ENCODE measurements at places on chromosomes 3 and 15.

- DNase-seq: peak; percentile 3
Observed at GRCh38 chr3:138297059-138297607, 32.5 kb downstream of the NME9 start.

DNA sequence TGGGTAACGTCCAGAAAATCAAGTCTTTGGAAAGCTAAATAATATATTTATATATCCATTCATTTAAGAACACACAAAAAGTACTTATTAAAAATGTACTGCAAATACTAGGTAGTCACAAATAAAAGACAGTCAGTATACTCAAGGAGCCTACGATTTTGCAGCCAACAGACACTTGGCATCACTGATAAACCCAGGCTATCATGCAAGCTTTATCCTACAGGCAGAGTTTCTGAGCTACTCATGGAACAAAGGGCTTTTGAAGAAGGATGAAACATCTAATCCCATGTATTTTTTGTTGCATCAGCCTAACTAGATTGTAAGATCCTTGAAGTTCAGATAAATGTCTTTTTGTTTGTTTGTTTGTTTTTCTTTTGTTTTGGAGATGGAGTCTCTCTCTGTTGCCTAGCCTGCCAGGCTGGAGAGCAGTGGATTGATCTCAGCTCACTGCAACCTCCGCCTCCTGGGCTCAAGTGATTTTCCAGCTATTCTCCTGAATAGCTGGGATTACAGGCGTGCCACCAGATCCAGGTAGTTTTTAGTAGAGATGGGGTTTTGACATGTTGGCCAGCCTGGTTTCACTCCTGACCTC is 319.4 kb upstream of the MDFIC2 start:
- no peak for DNase-seq

- DNase-seq: no peak
Observed at GRCh38 chr3:71121429-71122167, 461.9 kb downstream of the FOXP1 start.

DNA sequence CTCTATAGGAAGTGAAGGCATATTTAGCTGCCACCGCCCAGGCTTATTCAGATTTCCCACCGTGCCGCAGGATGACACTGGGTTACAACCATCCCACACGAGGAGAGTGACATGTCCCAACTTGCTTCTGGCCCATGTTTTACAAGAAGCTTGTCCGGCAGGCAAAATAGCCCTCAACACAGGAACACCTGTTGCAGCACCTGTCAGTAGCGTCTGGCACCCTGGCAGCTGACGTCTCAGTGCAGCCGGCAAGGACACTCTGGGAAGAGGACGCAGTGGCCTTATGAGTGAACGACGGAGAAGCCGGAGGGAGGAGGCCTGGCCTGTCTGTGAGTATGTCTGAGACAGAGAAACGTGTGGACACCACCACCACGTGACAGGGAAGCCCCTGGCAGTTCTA is 32.1 kb downstream of the FAM174B start:
- no peak for DNase-seq

DNA sequence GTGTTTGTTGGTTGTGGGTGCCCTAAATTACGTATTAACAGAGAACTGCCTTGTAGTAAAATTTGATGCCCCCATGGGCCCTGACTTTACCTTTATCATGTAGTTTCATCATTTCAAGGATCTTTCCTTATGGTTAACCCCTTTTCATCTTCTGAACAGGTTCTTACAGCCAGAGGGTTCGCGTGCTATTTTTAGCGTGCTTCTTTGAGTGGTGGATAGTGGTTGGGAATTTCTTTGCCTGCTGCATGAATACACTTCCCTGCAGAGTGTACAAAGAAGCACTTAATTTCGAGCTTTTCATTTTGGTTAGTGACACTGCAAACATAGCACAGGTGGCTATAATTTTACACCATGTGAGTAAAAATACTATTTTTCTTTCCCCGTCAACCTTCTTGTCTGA is 231.8 kb downstream of the ROBO2 start:
- no peak for DNase-seq

DNA sequence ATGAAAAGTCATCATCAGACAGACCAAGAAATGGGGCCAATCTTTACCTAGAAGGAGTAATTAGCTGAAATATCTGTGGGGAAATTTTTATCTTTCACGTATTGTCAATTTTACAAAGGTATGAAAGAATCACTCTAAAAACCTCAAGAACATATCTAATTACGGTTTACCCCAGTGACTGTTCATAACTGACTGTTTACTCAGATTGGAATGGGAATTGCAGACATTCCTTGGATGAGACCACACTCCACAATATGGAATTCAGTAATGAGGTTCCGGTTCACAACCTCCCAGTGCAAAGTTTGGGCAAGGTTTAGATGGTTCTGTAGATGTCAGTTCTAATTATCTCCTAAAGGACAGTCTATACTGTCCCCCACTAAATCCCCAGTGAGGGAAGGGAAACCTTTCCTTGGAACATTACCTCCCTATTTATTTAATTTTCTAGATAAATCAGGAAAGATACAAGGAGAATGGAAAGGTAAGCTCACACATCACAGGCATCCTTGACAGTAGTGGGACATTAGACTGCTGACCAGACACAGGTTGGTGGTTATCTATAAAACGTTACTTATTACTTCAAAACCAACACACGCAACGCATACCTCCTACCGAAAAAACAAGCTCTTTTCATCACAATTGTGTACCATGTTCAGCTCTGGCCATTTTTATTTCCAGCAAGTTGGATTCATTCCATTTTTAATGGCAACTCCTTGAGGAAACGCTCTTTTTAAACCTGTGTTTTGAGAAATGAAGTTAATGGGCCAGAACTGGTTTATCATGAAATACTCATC is 129.9 kb downstream of the RORA start:
- DNase-seq: no peak

DNA sequence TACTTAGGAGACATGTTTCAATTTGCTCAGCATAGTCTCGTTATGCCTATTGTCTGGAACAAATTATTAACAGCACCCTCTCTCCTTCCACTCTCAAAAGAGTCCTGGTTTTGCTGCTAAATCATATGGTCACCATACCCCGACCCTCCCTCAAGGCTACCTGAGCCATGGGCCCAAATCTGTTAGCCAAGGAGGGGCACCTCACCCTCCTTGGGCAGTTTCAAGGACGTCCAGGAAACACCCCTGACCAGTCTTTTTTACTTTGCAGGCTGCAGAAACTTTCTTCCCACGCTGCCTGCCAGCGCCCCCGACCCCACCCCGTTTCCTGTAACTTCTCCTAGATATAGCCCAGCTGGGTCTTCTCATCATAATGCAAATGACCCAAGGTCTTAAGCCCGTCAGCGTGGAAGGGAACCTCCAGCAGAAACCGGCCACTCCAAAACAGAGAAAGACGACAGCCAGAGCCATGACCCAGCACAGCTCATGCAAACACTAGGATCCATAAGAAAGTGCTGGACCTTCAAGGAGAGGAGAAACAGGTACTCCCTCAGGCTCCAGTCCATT is 62.3 kb downstream of the ADCY5 start:
- DNase-seq: no peak

- no peak for DNase-seq
Observed at GRCh38 chr3:63798949-63799348, 20.1 kb upstream of the C3orf49 start.

DNA sequence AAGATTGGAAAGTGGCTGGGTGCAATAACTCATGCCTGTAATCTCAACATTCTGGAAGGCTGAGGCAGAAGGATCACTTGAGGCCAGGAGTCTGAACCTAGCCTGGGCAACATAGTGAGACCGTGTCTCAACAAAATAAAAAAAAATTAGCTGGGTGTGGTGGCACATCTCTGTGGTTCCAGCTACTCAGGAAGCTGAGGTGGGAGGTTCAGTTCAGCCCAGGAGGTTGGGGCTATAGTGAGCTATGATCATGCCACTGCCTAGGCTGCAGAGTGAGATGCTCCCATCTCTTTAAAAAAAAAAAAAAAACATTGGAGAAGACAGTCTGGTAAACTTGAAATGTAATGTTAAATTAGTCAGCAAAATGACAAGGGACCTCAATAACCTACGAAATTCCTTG is 57.9 kb downstream of the STAG1 start:
- DNase-seq: no peak
